ENCODE measurements at places on chromosomes 5 and 9. TPM values are rescaled to one million over a fixed set of nuclear protein-coding genes. Genes with fewer than 3 reads are reported as not detected.

The TERT gene
- not detected for total RNA-seq

The KCTD16 gene
- 1.2 TPM for total RNA-seq

- DNase-seq = peak; percentile 91
- peaks cover 51% of the 10 kb centered on the region for H3K4me1 ChIP-seq
- H3K36me3 ChIP-seq = no peaks in the 10 kb centered on the region
- H3K27me3 ChIP-seq = no peaks in the 10 kb centered on the region
- H3K27ac ChIP-seq = peak overlapping the region; percentile 82
Measured at GRCh38 chr5:14264605-14265316, 121.6 kb downstream of the TRIO start.

DNA sequence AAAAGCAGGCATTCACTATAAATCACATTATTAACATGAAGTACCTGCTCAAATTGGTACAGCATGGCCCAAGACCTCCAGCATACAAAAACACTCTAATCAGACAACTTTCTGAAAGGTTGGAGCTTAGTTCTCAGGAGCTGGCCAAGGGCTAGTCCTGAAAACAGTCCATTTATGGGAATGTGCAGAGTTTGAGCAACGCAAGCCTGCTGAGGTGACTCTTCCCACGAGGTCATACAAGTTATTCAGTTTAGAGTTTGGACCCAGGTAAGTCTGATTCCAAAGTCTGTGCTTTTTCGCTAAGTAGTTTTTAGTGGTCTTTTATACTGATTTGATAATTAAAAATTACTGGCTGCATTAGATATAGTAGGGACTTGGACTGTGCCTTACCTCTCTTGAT, 52.6 kb downstream of the AP3S1 start:
- H3K27ac ChIP-seq = no peak overlapping the region
- no peak for DNase-seq
- H3K27me3 ChIP-seq = no peaks in the 10 kb centered on the region
- peaks cover 4% of the 10 kb centered on the region for H3K4me1 ChIP-seq
- no peak overlapping the region for H3K4me3 ChIP-seq
- no peaks in the 10 kb centered on the region for H3K36me3 ChIP-seq

DNA sequence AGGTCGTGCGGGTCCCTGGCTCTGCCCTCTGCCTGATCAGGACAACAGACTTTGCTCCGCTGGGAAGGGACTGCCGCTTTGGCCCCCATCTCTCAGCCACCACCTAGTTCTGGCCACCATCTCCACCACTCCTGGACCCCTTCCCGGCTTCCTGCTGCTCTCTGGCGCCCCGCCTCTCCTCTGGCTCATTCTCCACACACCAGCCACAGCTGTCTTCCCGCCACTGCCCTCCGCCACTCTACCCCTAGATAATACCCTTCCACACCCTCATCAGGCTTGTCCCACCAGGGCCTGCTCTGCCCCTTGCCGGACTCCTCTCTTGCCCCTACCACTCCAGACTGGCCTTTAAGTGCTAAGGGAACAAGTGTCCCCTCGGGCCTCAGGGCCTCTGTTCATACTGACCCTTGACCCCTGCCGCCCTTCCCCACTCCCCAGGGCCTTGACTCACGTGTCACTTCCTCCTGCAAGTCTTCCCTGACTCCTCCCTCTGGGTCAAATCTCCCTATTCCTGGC, 3.0 kb upstream of the CDX1 start:
- H3K27ac ChIP-seq = no peak overlapping the region
- H3K36me3 ChIP-seq = no peaks in the 10 kb centered on the region
- H3K4me1 ChIP-seq = peaks cover 32% of the 10 kb centered on the region
- H3K27me3 ChIP-seq = no peaks in the 10 kb centered on the region

GRCh38 chr9:124342402-124342775, 72.9 kb downstream of the PSMB7 start:
- H3K4me3 ChIP-seq = no peak overlapping the region
- no peaks in the 10 kb centered on the region for H3K27me3 ChIP-seq
- DNase-seq = no peak
- H3K27ac ChIP-seq = peak overlapping the region; percentile 76

DNA sequence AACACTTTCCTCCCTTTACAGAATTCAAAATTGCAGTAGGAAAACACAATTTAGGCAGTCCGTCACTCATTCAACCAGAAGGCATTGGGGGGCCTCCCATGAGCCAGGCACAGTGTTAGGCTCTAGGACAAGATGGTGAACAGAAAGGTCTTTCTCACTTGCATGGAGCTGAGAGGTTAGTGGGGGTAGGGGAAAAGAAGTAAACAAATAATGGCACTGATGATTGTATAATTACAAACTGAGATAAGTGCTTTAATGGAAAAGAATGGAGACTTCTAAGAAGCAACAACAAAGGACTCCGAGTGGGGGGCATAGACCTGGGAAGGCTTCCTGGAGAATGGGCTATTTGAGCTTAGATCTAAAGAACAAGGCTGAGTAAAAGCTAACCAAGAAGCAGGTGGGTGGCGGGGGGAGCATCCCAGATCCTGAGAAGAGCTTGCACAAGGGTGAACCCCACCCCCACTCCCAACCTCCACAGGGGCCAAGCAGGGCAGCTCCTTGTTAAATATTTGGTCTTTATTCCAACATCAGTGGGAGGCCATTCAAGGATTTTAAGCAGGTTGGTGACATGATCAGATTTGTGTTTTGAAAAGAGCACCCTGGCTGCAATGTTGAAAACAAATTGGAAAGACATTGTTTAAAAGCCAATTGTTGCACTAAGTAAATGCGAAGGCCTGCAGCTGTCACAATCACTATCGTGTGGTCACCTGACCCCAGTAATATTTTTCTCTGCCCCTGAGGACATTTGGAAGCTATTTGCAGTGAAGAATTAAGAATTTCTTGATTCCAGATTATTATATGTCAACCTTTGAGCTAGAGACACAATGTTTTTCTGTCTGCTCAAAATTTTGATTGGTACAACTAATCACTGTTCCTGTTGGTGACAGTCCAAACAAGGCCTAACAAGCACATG, 73.9 kb upstream of the EFNA5 start:
- no peaks in the 10 kb centered on the region for H3K4me1 ChIP-seq
- no peak overlapping the region for H3K27ac ChIP-seq

DNA sequence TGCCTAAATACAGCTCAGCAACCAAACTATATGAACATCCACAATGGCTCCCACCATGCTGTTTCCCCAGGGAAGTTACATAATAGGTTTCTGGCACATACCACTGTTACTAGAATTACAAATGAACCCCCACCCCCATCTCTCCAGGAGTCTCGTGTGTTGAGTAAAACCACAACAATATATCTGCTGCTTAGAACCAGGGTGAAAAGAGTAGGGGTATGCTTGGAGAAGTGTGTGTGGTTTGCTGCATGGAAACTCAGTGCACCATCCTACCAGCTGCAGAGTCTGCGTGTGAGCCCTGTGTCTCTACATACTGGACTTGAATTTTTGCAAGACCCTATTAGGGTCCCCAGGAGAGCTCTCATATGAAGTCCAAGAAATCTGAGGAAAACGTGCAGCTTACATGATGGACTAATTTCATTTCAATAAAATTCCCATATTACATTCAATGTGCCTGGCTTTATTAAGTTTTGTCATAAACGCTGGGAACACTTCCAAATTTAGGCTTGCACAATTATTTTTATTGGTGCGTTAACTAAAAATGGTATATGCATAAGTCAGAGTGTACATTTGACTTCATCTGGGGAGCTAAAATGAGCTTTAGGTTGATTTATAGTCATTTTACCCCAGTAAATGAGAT, 104.5 kb upstream of the NFIB start:
- no peak overlapping the region for H3K27ac ChIP-seq
- H3K4me1 ChIP-seq = peaks cover 6% of the 10 kb centered on the region
- no peak overlapping the region for H3K4me3 ChIP-seq
- peaks cover 8% of the 10 kb centered on the region for H3K27me3 ChIP-seq

DNA sequence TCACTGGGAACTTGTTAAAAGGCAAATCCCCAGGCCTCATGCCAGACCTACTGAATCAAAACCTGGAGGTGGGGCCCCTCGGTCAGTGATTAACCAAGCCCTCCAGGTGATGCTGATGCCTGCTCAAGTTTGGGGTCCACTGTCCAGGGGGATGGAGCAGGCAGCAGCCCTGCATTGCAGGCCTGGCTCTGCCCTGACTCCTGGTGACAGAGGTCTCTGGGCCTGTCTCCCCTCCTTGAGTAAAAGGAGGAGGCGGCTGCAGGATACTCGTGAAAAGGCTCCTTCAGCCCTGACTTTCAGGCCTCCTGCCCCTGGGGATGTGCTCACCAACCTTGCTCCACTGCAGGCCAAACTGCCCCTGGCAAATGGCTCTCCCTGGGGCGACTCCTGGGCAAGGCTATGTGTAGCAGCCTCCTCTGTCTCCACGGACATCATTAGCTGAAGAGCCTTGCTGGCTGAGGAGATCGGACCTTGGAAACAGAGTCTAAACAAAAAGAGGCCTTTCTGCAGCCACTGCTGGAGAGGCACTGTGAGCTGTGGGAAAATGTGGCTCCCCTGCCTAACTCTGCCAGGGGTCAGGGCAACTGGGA, 134.8 kb upstream of the ALDH1B1 start:
- peaks cover 6% of the 10 kb centered on the region for H3K27me3 ChIP-seq
- no peak overlapping the region for H3K27ac ChIP-seq
- H3K36me3 ChIP-seq = no peaks in the 10 kb centered on the region

- DNase-seq = no peak
- no peaks in the 10 kb centered on the region for H3K4me1 ChIP-seq
- no peak within 1 kb of the TSS for H3K27ac ChIP-seq
Measured at GRCh38 chr5:3595006-3595961, at the start of gene IRX1. IRX1 (plus strand) TSS chr5:3595832; CDS start chr5:3596106, 274 bp downstream.

Measured in fibroblast of lung (primary cell).